ENCODE measurements at places on chromosomes 11 and 22.
A peak's percentile ranks its signal among the peaks of the same experiment; 100 is the strongest.

DNA sequence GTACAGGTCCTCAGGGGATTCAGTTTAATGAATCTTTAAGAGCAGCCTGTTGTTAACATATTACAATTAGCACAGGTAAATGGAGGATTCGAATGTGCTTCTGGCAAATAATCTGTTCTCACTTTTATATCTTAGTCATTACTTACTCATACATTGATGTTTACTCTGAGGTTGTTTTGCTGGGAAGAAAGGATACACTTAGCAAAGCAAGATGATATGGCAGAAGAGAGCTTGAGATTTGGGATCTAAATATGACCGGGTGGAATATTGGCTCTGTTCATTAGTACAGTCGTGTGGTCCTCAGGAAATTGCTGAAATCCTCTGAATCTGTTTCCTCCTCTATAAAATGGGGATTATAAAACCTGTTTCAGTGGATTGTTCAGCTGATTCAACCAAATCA lies 59.7 kb downstream of the SPON1 start:
- no peak for DNase-seq

- DNase-seq: no peak
Measured at GRCh38 chr11:635945-636510, 1.0 kb upstream of the DRD4 start.

GRCh38 chr22:20508815-20509271 lies 1.4 kb downstream of the MED15 start:
- no peak for DNase-seq

DNA sequence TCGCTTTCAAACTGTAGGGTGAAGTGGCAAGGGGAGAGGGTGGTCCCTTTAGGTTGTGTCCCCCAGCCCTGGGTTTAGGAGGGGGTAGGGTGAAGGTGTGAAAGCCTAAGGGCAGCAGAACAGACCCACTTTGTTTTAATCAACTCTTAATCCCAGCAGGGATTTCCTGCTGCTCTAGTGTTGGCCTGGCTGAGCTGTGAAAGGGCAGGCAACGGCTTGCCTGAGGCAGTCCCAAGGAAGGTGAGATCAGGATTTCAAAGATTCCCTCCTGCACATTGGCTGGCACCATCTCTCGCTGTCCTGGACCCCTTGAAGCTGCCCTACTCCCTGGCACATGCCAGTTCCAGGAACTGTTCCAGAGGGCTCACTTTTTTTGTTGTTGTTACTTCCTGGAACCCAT lies 221.3 kb downstream of the INSC start:
- no peak for DNase-seq

GRCh38 chr11:109981031-109981636 lies 112.1 kb upstream of the ZC3H12C start:
- DNase-seq: no peak

DNA sequence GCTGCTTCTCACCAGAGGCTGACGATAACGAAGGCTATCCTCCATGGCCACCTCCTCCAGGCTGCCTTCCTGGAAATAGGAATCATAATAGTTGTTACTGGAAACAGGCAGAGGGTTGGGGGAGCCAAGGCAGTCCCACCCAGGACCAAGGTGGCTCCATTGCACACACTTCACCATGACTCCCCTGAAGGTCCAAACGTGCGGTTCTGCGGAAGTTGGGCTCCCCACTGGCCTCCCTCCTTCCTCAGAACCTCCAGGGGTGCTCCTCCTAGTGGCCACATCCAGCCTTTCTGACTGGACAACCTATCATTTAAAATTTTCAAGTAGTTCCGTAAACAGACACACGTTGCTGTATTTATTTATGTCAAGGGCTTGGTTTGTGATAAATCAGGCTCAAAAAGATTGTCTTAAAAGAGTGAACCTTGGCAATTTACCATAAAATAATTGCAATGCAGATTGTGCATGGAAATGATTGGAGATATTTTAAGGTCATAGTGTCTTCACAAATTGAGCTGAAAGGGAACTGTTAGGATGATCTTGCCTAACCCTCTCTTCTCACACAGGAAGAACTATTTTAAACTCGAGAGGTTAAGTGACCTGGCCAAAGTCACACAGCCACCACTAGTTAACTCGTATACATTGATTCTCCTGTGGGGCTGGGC lies 1.4 kb upstream of the TCN2 start:
- peak; percentile 9 for DNase-seq

- DNase-seq: no peak
Measured at GRCh38 chr11:96622026-96622634, 232.3 kb downstream of the JRKL start.

DNA sequence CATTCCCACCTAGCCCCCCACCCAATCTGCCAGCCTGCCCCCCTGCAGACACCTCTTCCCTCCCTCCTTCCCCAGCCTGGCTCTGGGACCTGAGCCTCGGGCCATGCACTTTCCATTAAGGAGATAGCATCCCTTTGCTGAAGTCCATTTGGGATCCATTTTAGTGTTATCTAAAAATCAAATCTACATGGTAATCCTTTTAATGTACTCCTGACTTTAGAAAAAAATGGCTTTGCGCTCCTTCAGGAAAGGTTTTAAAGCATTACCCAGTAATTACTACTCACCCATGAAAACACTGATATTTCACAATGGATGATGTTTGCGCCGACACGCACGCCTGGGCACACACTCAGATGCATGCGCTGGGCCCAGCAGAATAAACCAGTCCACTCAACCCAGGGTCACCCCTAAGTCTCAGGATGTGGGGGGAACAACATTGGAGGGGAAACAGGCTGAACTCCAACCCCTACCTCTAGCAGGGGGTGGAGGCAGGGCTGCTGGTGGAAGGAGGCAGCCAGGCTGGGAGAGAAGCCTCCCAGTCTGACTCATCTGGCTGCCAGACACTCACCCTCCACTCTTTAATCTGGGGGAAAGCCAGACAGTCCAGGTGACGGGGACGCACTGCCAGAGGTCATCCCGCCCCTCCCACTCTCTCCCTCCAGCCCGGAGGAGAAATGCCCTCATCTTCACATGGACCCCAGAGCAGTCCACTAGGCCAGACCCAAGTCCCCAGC lies 29.8 kb downstream of the LMO1 start:
- DNase-seq: no peak

- no peak for DNase-seq
Measured at GRCh38 chr11:111829185-111829968, 42.0 kb downstream of the ALG9 start.

DNA sequence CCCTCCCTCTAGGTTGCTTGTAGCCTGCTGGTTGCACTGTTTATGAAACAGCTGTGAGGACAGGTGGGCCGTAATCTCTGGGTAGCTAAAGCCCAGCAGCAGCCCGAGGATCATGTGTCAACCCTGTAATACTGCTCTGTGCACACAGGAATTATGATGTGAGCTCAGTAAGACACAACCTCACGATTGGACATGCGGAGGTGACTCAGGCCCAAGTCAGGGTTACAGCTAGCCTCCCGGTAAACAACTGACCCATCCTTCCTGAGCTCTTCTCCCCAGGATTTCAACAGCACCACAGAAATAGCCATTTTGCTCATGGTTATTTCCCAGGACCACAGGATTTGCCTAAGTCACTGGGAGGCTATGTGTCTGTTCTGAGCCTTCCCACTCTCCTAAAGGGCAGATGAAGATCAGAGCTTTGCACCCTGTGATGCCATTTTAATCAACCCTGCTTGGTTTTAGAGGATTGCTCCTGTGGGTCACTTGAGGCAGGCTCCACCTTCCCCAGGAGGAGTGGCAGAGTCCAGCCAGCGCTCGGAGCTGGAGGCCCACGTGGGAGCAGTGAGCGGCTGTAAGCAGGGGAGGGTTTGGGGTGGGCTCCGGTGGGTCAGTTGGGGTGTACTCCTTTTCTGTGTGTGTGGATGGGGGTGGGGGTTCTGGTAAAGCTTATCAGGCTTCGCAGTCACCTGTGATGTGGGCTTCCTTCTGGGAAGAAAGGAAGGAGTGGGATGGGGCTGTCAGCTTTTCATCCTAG lies at the start of gene AMPD3:
TSS of gene AMPD3 (plus strand) at position 387 of the 754 bp plus-strand sequence. CDS start 6,256 bp downstream, outside the sequence.
- no peak for DNase-seq

- no peak for DNase-seq
Measured at GRCh38 chr22:29115682-29116288, 43.0 kb downstream of the KREMEN1 start.

DNA sequence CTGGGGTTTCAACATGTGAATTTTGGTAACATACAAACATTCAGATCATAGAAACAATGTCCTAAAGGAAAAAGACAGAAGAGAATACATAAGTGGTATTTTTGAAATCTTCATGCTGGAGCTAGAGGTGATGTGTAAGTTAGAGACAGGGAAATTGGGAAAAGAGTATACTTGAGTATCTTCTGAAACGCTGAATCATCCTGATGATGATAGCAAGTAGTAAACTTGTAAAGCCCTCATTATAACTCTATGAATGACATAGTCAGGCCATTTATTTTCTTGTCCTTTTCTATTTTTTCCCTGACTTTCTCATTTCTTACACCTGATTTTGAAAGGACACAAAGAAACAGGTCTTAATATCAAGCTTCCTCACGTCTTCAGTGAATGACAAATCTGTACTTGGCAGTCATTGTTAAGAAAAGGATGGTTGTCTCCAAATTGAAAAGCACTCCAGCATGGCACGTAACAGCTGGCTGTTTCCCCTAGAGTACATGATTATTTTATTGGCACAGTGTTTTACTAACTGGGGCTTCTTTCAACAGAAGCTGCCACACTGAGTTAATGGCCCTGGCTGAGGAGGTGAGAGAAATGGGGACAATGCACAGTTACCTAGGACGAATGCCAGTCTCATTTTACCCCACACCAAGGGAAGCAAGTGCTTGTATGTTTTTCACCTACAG lies 140.7 kb upstream of the CTSC start:
- no peak for DNase-seq

GRCh38 chr11:101336858-101337257 lies 207.2 kb upstream of the PGR start:
- DNase-seq: no peak

GRCh38 chr22:45212306-45212709 lies 28.4 kb downstream of the KIAA0930 start:
- no peak for DNase-seq

- no peak for DNase-seq
Measured at GRCh38 chr11:86265194-86265593, 20.6 kb downstream of the EED start.

- DNase-seq: no peak
Measured at GRCh38 chr11:107078375-107078774, 60.1 kb upstream of the GUCY1A2 start.

DNA sequence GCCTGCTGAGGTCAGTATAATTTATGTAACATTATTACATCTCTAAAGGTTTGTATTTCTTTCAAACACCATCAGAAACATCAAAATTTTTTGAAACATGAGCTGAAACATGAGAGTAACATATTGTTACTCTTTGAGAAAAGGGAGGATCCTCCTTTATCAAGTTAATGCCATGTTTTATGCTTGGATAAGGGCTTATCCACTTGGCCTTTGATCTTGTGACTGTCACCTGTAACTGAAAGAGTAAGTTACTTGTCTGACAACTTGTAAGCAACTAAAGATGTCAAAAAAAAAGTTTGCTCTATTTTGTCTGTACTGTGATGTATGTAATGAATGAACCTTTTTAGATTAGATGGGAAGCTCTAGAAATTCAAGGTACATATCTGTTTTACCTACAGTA lies 59.6 kb downstream of the FAR1 start:
- no peak for DNase-seq

GRCh38 chr11:100681064-100681502 lies 6.0 kb upstream of the ARHGAP42 start:
- DNase-seq: no peak

DNA sequence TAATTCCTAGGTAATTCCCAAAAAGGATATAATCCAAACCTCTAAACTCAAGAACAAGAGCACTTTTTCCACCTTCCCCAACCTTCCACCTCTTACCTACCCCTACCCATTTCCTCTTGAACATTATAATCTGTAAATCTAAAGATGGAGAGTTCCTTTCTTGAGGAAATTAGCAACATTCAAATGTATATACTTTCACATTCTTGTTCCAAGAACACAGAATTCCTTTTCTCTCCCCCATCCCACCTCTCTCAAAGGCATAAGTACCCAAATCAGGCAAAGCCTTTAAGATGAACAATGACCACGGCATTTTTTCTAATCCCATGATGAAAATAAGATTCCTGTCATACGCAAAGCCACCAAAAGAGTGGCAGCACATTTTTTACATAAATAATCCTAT lies 18.3 kb downstream of the RRAS2 start:
- no peak for DNase-seq

DNA sequence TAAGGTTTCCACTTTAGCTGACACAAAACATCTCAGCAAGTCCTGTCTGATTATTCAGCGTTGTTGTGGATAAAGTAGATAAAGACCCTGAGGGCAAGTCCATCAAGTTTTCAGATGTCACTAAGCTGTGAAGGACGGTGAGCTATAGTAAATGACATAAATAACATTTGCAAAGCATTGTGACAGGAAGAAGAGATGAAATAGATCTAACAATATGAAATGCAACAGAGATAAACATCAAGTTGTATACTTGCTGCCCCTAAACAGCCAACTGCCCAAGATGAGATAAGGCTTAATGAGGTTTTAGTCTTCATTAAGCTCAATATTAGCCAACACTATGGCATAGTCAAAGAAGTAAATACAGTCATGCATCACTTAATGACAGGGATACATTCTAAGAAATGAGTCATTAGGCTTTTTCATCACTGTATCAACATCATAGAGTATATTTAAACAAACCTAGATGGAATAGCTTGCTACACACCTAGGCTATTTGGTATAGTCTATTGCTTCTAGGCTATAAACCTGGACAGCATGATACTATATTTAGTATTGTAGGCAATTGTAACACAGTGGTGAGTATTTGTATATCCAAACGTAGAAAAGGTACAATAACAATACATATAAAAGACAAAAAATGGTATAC lies 625.1 kb upstream of the ANO5 start:
- DNase-seq: no peak

DNA sequence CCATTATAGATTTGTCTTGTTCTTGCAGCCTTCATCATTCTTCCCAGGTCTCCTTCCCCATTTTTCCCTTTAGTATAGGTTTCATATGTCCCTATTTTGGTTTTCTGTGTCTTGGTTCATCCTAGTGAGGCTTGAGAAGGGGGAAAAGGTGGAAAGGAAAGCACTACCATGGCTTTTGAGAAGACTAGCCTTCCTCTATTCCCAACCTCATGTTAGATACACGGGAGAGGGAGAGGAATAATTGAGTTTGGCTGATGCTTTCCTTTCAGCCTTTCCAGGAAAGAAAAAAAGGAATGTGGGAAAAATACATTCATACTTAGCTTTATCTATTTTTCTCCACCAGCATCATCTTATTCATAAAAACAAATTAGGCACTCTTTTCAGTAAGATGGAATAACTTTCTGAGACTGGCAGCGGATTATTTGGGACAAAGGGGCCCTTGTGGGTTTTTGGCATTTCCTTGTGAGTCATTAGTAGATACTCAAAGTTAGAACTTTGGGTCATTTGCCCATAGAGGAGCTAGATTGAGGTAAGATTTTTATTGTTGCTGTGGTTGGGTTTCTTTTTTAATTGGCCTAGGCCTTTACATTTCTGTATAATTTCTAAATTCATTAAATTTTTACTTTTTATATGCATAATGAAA lies 23.8 kb downstream of the CAPRIN1 start:
- DNase-seq: no peak

DNA sequence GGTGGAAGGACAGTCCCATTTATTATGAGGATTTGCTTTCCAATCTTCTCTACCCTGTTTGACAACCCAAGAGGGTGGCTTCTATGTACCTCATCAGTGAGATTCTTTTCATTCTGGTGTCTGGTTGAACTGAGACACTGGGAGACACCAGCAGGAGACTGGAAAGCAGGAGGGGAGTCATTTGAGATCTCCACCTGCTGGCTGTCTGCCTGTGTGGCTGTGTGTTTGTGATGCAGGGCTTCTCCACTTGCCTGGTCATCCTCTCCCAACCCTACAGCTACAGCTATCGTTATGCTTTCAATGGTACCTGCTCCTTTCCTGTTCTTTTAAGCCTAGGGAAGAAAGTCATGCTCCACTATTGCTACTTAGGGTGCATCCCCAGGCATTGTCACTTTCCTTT lies 48.6 kb downstream of the MRGPRX1 start:
- no peak for DNase-seq
